Activated T-cell treated with anti-CD3 and anti-CD28 coated beads, Interleukin-2, amount 50 U/mL, for 24 hours (primary cell): ENCODE measurements at places on chromosomes 12 and 14.
A peak's percentile ranks its signal among the peaks of the same experiment; 100 is the strongest.

- no peak for DNase-seq
Measured at GRCh38 chr12:2739832-2740641, 54.7 kb upstream of the FKBP4 start.

- no peak for DNase-seq
Measured at GRCh38 chr12:132490422-132491137, 629 bp downstream of the FBRSL1 start.

DNA sequence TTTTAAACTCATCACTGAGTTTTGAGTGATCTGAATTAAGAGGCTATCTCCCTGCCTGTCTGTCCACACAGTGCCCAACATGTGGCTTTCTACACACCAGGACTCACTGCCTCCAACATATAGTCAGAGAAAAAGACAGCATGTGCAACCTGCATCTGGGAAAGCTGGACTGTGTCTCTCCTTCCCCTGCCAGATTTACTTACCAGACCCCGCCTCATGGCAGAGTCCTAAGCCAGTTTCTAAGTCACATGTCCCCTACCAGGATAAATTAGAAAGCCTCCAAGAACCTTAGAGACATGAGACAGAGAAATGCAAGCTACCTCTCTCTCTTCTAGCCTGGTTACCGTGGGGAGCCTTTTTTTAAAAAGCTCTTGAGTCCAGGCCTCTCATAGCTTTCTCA, 2.7 kb upstream of the HDAC7 start:
- no peak for DNase-seq

GRCh38 chr14:101215927-101216326, 312.4 kb upstream of the RTL1 start:
- DNase-seq, result peak; percentile 7

- DNase-seq, result no peak
Measured at GRCh38 chr12:104974626-104975290, 11.4 kb upstream of the NOPCHAP1 start.

DNA sequence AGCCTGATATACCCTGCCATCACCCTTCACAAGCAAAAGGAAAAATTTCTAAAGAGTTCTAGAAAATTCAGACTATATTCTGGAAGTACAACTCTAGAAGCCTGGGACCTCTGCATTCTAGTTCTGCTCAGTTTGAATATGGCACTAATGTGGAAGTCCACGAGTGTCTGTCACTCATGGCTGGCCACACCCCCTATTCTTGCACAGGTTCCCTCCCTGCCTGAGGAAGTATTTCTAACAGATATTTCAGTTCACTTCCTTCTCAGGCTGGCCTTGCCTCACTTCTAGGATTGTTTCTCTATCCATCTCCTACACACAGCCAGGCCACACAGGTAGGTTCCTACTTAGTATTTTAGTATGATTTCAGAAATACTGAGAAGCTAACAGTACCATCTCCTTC, 67.4 kb downstream of the PHLDA1 start:
- DNase-seq, result no peak

GRCh38 chr12:5492562-5492961, 60.7 kb downstream of the NTF3 start:
- DNase-seq, result no peak

GRCh38 chr12:132014092-132014914, 64.6 kb downstream of the EP400 start:
- no peak for DNase-seq

DNA sequence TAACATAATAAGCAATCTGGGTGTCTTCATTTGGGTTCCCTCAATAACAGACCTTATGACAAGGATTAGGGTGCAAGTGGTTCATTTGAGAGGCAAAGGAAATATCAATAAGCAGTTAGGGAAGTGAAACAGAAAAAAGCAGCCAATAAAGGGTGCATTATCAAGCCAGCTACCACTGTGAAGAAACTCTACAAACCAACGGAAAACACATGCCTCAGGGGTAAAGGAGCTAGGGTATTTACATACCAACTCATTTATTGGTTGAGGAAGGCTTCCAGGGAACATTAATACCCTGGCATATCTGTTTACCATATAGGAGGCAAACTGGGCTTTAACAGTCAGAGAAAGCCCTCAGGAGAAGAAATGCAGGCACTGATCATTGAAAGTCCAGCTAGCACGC, 22.7 kb upstream of the IFNG-AS1 start:
- no peak for DNase-seq

- no peak for DNase-seq
Measured at GRCh38 chr12:124599074-124599999, 31.9 kb upstream of the NCOR2 start.

DNA sequence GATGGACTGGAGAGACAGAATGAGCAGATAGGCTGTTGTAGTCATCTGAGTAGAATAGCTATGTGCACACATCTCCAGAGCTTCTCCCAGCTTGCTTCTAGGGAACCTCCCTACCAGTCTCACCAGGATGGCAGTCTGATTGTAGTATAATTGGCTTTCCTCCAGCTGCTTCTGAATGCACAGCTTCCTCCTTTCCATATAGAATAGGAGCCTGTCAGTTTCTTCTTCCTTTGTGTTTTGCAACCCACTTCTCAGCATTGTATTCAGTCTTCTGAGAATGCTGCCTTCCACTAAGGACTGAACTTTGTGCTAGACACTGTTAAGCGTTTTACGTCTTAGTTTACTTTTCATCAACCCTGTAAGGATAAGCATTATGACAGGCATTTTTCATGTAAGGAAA, 2.2 kb upstream of the CSAD start:
- no peak for DNase-seq

- no peak for DNase-seq
Measured at GRCh38 chr12:124664395-124665111, 97.1 kb upstream of the NCOR2 start.

DNA sequence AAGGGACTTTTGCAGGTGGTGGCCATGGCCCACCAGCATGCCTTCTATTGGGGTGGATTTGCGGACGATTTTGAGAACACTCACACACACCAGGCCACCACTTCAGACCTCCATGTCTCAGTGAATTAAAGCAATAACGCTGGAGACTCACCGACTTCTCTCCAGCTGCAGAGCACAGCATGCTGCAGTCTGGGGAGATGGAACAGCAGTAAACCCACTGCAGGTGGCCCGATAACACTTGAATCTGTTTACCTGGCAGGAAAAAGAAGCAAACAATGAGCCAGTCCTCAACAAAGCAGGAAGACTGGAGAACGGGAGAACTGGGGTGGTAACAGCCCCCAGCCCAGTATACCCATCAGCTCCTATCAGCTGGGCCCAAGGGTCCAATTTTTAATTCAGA, 21.6 kb downstream of the RFC5 start:
- DNase-seq, result no peak

DNA sequence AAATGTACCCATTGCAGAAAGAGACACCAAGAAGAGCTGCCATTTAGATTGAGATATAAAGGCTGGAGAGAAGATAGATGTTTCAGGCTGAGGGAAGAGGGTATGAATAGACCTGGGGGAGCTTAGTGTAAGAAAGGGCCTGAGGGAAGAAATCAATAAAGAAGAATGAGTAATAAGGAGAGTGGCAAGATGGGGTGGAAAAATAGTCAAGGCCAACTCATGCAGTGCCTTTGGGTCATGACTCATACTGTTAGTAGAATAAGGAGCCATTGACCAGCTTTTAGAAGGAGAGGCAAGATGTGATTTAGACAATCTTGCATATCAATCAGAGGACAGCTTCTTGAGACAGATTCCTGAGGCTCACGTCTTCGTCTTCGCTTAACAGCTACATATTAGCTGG, 287.5 kb downstream of the DUSP6 start:
- DNase-seq, result no peak

- no peak for DNase-seq
Measured at GRCh38 chr12:3141339-3142321, 64.5 kb downstream of the TSPAN9 start.

DNA sequence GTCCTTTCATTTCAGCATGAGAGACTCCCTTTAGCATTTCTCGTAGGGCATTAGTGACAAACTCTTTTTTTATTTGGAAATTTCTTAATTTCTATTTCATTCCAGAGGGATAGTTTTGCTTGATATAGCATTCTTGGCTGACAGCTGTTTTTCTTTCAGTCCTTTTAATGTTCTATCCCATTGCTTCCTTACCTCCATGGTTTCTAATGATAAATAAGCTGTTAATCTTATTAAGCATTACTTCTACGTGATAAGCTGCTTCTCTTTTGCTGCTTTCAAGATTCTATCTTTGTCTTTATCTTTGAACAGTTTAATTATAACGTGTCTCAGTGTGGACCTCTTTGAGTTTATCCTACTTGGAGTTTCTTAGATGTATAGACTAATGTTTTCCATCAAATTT, 11.6 kb upstream of the TMEM63C start:
- DNase-seq, result no peak

GRCh38 chr12:19140381-19141236, 11.1 kb downstream of the PLEKHA5 start:
- no peak for DNase-seq

GRCh38 chr12:132176385-132176919, 32.2 kb downstream of the NOC4L start:
- no peak for DNase-seq

GRCh38 chr12:119302451-119303080, 32.0 kb upstream of the CCDC60 start:
- DNase-seq, result no peak

DNA sequence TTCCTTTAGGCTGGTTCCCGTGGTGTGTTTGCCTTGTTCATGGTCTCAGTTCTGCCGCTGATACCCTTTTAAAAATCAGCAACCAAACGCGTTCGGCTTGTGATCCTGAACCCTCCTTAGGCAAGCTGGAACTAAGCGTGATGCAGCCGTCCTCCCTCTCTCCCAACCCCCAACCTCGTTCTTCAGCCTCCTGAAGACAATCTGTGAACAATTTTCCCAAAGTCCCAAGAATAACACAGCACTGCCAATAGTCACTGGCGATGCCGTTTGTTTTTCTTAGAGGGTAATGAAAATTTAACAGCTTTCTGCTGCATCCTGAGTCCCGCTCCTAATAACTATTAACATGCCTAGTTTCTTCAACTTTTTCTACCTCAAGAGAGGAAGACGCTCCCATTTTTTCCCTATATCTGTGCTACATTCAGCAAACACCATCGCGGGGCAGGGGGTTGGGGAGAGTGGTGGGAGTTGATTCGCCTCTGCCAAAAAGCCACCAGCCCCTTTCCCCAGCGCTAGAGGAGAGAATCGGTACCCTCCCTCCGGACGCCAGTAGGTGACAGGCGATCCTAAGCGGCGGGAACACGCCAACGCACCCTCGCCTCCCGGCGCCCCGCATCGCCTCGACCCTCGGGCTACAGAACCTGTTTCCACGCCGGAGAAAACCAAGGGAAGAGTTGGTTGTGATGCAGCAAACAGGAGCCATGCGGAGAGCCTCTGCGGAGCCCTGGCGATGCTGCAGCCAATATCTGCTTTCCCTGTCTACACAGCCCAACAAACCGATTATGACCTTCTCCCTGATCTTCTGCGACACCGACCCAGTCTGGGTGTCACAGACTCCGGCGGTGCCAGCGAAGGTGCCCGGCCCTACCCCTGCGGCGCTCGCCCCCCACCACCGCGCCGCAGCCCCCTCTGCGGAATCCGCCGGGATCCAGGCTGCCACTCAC, 752 bp downstream of the PRICKLE1 start:
- DNase-seq, result peak; percentile 31

- no peak for DNase-seq
Measured at GRCh38 chr12:84982888-84983287, 53.2 kb downstream of the TSPAN19 start.

- no peak for DNase-seq
Measured at GRCh38 chr12:106994579-106995220, 7.8 kb upstream of the MTERF2 start.

GRCh38 chr14:101249676-101250036, 311.6 kb upstream of the DIO3 start:
- no peak for DNase-seq

DNA sequence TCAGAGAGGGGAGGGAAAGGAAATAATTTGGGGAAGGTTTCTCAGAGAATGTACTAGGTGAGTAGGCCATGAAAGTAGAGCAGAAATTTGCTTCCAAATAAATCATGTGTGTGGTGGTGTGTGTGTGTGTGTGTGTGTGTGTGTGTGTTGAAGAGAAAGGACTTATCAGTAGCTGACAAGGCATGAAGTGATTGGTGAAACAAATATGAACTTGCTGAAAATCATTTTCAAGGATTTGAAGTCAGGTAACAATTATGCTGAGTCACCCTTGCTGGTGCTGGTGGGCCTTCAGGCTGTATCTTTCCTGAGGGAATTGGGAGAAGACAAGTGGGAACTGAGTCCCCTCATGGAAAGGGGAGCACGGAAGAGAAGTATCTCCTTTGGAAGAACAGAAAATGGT, 55.5 kb downstream of the HSD17B6 start:
- no peak for DNase-seq

GRCh38 chr14:60722357-60723115, 1.6 kb downstream of the SIX4 start:
- DNase-seq, result peak; percentile 47

DNA sequence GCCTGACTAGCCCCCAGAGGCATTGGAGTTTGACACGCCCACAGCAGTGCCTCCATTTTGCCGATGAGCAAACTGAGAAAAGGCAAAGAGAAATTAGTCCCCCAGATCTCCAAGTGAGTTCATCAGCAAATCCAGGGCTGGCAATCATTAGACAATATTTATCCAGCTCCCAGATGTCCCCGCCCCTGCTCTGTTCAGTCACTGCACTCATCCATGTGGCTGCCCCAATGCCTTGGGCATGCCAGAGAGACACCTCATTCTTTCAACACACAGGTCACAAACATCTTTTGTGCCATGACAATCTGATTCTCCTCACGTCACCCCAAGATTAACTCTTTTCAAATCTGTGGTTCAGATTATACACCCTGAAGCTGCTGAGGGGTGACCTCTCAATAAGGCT, 43.5 kb downstream of the DPF3 start:
- DNase-seq, result no peak

DNA sequence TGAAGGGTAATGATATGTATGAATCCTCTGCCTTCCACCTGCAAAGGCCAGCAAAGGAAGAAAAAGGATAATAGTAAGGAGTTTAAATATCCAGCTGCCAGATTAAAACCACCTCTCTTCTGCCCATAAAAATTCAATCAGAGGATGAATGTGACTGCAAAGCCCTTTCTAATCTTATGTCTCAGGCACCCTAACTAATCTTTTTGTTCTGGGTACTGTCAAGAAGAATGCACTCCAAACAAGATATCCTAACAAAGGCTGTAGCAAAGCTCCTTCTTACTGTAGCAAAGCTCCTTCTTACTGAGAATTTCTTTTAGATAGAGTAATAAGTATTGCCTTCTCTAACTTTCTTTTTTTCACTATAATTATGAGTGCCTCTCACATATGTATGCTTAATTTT, 91.8 kb downstream of the ST8SIA1 start:
- no peak for DNase-seq

DNA sequence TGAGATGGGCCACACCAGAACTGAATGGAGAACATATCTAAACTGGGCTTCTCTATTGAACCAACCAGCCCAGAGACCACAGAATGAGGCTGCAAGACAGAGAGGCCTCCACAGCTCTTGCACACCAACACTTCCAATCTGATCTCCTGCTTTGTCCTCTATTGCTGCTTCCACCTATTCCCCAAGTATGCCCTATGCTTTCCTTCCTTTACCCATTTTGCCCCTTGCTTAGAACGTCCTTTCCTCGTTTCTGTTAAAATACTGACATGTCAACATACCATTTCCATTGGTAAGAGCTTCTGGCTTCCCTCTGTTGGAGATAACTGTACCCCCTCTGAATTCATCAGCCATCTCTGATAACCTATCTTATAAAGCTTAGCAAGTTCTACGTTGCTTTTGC, 2.8 kb downstream of the SLC2A13 start:
- no peak for DNase-seq
